DMS53 (cell line): ENCODE measurements at places on chromosomes 6 and 20.

DNA sequence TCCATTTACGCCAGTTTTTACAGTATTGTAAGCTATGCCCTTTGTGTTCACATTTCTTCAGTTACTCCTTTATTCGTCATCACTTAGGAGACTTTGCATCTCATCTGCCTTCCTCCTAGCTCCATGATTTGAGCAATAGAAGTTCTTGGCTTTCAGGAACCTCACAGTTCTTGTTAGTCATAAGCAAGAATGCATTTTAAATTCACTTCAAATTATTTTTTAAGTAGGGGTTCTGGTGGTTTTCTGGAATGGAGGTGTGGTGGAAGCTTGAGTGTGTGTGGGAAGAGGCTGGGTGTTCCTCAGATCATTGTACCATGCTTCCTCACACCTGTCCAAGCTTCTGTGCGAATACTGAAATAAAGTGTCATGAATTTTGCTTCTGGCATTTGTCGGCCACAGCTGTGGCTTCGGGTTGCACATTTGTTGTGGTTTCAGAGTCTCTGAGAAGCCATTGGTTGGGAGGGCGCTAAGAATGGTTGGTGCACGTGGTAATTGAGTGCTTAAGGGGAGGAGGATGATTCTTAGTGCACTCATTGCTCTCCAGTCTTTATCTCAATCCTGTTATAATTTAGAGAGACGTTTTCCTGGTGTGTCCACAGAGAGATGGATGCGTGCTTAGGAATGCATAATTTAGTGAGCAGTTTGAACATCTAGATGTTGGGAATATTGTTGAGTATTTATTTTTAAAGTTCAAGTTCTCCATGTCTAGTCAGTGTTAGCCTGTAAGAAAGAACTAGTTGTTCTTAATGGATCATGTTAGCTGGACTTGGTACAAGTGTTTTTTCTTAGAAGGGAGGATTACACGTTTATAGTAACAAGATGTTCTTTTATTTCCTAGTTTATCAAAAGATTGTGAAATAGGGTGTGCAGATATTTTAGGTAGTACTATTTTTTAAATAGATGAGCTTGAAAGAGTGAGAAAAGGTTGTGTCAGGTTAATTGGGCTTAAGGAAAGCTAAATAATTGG is 31.9 kb downstream of the FOXO3 start:
- DNase-seq, result no peak

DNA sequence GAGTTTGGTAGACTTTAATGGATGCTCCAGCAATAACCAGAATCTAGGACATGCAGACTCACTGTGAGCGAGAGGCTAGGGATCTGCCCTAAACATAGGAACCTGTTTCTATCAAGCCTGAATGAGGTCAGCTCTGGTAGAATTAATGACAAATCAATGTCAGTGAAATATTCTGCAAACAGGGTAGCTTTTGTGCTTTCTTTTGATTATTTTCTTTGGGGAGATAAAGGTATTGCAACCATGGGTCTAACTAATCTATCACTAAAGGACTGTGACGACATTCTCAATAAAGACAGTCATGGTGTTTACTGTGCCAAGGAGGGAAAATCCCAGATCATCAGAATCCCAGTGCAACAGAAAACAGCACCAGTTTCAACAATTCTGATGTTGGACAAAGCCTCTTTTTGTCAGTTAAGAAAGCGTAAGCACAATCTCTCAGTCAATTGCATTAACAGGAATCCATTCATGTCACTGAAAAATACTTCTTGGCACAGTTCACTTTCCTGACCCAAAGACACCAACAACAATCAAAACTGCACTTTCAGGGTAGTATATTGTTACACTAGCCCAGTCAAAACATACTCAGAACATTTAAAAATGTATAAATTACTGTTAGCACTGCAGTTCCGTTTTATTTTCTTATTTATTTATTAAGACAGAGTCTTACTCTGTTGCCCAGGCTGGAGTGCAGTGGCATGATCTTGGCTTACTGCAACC is 36.8 kb upstream of the SMIM29 start:
- DNase-seq, result no peak

- no peak for DNase-seq
These were observed 3.6 kb upstream of the DCBLD1 start for GRCh38 chr6:117478853-117479231.

GRCh38 chr6:79694156-79694555 is 63.0 kb downstream of the SH3BGRL2 start:
- no peak for DNase-seq

- no peak for DNase-seq
These were observed 28.6 kb downstream of the ORC3 start for GRCh38 chr6:87618531-87618930.

GRCh38 chr6:111838749-111839484 is 34.3 kb downstream of the FYN start:
- no peak for DNase-seq
